ENCODE measurements at places on chromosomes 12 and 14. TPM values are rescaled to one million over a fixed set of nuclear protein-coding genes. Genes with fewer than 3 reads are reported as not detected.

DNA sequence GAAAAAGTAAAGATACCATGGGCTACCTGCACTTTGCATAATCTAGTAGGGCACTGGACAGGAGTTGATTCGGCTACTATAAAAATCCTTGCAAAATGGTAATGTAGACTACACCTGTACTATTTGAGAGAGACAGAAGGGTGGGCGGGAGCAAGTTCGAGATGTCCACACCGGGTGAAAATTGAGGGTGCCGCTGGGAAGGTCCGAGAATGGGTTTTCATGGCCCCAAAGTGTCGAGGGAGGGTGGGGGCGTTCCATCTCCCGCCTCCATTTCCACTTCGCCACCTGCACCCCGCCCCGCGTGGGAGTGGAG, 648 bp downstream of the SNX6 start:
- no peak for DNase-seq

- DNase-seq = no peak
Observed at GRCh38 chr12:39116861-39117260, 211.5 kb upstream of the CPNE8 start.

- DNase-seq = no peak
Observed at GRCh38 chr12:94145191-94145983, 3.0 kb upstream of the PLXNC1 start.

IL31 gene
- not detected for polyA plus RNA-seq

IFNG-AS1 gene
- 0.13 TPM for polyA plus RNA-seq

DNA sequence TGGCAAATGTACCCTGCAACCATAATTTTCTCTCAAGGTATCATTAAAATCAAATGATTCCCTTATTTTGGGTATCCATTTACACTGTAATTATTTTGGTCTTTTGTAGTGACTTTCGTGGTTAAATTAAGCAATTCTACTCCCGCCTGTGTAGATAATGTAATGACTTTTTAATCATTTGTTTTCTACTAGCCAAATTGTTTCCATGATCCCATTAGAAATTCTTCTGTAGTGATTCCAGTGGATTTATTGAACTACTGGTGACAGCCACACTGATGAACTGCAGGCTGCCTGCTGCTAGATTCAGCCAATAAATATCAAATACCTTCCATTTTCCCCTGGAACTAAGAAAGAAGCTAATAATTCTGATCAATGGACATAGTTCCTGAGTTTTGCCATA, 96.0 kb downstream of the WIF1 start:
- DNase-seq = no peak

DNA sequence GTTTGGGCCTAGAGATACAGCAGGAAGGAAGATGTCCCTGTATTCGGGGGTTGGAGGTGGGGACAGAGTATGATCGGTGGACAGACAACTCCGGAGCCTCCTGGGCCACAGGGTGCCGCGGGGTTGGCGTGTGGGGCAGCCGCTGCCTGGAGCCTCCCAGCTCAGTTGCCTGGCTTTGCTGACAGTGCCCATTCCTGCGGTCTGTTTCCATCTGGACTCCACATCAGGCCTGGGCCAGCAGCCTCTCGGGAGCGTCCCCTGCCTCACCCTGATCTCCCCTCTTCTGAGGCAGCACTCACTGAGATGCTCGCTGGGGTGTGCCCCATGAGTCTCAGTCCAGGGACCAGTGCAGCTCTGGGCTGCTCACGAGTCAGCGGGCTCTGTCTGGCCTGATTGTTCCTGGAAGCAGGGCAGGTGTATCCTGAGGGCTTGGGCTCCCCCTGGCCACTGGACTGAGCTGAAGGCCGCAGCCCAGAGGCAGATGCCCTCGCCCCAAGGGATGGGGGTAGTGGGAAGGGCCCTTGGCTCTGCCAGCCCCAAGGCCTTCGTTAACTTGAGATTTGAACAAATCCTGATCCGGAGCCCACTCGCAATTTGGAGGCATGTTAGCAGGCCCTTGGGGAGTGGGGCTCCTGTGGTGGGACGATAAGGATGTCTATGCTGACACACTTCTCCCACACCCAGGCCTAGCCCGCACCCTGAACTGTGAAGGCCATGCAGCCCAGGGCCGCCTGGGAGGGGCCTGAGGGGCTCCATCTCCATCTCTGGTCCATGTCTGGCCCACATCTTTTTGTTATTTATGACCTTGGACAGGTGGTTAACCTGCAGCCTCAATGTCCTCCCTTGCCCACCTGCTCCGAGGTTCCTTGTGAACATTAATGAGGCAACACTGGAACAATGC, 7.5 kb downstream of the HIP1R start:
- no peak for DNase-seq

- no peak for DNase-seq
Observed at GRCh38 chr14:60116181-60116580, 24.5 kb downstream of the PCNX4 start.

- DNase-seq = no peak
Observed at GRCh38 chr14:101125719-101126651, 222.5 kb upstream of the RTL1 start.

DNA sequence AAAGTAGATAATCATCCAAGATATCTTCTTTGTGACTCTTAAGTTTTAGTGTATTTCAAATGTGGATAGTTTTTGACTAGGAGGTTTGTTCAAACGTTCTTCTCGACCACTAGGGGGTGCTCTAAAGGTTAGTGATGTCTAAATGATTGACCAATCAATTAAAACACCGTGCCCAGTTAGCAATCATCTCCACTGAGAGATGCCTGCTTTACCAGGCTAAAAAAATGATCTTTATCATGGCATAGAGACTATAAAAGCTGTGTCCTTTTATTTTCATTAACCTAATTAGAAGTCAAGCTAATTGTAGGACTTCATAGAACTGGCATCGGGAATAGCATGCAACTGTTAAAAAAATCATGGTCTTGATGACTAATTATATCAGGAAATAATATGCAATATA, 153.9 kb downstream of the PRKCH start:
- DNase-seq = no peak

DNA sequence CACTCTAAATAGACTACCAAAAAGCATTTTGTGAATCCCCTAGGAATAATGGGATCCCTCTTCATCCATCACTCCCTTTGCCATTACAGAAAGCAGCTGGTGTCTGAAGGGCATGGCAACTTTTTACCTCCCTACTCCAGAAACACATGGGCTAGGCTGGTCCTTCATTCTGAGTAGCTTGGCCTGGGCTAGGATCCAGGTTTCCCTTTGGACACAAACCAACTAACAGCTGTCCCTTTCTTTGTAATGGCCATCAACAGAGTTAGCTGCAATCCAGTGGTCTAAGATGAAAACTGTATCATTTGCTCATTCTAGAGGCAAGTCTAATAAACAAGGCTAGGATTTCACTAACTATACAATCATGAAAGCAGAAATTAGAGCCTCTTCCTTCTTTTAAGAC, 7.4 kb downstream of the GRIN2B start:
- no peak for DNase-seq

DNA sequence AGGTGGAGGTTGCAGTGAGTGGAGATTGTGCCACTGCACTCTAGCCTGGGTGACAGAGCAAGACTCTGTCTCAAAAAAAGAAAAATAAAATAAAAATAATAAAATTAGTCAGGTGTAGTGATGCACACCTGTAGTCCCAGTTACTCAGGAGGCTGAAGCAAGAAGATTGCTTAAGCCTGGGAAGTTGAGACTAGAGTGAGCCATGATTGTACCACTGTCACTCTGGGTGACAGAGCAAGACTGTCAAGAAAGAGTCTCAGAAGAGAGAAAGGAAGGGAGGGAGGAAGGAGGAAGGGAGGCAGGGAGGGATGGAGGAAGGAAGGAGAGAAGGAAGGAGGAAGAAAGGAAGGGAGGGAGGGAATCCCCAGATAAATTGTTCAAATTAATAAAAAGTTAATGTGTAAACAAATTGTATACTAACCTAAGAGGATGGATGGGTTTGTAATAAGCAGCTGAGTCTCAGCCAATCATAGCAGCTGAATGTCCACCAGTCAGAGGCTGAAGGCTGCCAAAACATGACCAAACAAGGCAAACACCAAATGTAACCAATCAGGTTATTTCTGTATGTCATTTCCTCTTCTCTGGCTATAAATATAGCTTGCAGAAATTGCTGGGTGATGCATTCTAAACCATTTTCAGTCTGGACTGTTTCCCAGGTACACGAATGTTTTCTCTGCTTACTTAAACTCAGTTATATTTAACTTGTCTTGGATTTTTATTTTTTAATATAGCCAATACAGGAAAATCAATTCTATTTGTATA, 6.1 kb upstream of the CDCA4 start:
- DNase-seq = no peak

DNA sequence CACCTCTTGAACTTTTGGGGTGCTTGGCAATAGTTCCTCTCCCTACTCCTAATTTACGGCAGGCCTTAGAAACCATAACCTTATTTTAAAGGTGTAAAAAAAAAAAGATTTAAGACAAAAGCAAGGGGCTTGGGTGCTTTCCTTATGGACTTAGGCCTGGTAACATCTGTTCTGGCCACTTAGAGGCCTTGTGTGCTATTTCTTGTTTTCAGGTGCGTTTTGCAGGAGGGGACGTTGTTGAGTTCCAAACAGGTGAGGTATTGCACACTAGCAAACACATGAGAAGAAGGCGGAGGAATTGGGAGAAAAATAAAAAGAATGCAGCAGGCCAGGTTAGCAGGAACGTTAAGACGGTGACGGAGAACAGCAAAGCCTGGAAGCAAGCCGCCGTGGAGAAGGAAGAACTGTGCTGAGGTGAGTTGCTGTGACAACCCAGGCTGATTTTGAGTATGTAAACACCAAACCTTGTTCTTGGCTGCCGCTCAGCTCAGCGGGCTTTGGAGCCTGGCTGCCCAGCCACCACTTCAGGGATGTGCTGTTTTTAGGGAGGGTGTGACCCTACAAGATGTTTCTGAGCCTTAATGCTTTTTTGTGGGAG, 17.3 kb downstream of the EMG1 start:
- DNase-seq = no peak

GRCh38 chr14:95811813-95812212, 64.8 kb upstream of the TUNAR start:
- no peak for DNase-seq
